ENCODE measurements at places on chromosomes 4 and X.

GRCh38 chr4:149891426-149891825, 75.8 kb upstream of the IQCM start:
- DNase-seq, result no peak

GRCh38 chr4:6119507-6120020, 80.8 kb downstream of the JAKMIP1 start:
- DNase-seq, result peak; percentile 32

DNA sequence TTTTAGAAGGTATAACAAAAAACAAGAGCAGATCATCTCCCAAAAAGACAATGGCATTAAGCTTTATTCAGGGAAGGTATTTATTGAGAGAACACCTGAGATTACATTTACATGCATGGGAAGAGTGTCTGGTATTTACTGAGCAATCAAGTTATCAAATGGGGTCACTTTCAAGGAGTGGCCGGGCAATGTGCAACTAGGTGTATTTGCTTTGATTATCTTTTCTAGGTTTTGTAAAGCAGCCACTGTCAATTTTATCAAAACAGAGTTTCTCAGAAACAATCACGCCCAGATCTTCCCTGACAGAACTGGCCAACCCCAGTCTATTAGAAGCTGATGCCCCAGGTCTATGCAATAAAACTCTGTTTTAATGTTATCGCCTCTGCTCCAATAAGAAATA, 169.5 kb downstream of the GLRA2 start:
- no peak for DNase-seq

DNA sequence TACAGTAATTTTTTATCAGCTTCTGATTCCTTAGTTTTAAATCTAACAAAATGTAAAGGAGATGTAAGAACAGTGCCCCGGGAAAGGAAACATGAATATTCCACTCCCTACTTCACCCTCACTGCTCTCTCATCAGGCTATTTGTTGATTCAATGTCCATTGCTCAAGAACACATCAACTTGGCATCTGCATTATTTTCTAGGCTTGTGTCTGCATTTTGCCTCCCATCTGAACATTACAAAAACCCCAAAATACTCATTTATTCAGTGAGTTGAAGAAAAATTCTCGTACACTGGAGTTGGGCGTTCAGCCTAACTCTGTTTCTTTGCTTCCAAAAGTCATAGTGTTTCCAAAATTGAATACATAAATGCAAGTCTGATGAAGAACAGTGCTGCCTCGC, 25.6 kb downstream of the ARHGAP6 start:
- no peak for DNase-seq

- DNase-seq, result peak; percentile 88
Observed at GRCh38 chr4:145482209-145483037, 770 bp downstream of the SMAD1 start.
